Lung microvascular endothelial cell (primary cell): ENCODE measurements at places on chromosomes 2 and 18.
A peak's percentile ranks its signal among the peaks of the same experiment; 100 is the strongest.

- no peak for DNase-seq
These were observed 108.4 kb downstream of the MRO start for GRCh38 chr18:50711386-50711785.

DNA sequence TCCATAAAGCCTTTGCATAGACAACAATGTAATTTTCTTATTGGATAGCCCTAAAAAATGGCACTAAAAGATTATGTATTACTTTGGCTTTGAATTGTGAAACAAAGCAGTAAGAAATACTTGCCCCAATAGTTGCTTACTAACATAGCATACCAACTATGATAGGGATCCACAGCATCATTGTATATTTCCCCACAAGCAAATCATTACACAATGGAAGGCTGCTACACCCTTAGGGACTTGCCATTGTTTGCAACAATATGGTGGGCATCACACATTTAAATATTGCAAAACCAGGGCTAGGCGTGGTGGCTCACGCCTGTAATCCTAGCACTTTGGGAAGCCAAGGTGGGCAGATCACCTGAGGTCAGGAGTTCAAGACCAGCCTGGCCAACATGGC, 74.4 kb downstream of the CACNB4 start:
- no peak for DNase-seq

DNA sequence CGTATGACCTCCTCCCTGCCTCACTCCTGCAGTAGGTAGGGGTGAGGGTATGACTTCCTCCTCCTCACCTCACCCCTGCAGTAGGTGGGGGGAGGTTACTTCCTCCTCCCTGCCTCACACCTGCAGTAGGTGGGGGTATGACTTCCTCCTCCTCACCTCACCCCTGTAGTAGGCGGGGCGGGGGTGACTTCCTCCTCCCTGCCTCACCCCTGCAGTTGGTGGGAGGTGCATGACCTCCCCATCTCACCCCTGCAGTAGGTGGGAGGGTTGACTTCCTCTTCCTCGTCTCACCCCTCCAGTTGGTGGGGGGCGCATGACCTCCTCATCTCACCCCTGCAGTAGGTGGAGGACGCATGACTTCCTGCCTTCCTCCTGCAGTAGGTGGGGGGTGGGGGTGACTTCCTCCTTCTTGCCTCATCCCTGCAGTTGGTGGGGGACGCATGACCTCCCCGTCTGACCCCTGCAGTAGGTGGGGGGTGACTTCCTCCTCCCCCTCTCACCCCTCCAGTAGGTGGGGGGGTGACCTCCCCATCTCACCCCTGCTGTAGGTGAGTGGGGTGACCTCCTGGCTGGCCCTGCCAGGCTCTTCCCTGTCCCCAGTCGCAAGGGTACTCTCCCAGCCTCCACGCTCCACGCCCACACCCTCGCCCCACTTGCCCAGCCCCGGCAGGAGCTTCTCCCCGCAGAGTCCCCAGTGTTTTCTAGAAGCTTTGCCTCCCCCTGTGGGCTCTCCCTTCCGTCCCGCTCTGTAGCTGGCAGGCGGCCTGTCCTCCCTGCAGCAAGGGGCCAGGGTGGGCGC, 39.3 kb downstream of the TSHZ1 start:
- DNase-seq: no peak

DNA sequence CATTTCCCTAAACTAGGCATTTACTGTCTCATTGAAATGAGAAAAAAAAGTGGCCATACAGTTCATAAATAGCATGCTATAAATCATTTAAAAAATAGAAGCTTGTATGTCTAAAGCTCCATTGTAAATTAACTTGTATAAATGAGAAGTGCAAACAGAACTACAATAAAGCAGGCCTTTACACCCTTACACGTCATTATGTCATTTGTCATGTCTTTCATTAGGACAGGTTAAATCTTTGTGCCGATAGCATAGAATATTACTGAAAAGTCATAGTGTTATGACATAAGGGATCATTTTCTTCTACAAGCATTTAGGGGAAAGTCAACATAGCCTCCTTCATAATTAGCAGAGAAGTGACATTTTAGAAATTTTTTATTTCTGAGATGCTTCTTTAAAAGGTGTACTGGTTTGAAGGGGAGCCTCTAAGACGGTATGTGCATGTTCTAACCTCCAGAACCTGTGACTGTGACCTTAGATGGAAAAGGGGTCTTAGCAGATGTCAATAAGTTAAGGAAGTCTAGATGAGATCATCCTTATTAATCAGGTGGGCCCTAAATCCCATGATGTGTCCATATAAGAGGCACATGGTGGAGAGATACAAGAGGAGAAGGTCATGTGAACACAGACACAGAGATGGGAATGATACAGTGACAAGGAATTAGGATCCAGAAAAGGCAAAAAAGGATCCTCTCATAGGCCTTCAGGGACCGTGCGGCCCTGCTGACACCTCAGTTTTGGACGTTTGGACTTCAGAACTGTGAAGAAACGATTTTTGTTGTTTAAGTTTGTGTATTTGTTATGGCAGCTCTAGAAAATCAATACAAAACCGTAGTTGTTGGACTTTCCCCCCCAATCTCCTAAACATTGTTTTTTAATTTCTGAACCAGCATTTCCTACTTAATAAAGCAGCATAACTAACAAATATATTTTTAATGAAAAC, 863.7 kb downstream of the MBD2 start:
- no peak for DNase-seq

DNA sequence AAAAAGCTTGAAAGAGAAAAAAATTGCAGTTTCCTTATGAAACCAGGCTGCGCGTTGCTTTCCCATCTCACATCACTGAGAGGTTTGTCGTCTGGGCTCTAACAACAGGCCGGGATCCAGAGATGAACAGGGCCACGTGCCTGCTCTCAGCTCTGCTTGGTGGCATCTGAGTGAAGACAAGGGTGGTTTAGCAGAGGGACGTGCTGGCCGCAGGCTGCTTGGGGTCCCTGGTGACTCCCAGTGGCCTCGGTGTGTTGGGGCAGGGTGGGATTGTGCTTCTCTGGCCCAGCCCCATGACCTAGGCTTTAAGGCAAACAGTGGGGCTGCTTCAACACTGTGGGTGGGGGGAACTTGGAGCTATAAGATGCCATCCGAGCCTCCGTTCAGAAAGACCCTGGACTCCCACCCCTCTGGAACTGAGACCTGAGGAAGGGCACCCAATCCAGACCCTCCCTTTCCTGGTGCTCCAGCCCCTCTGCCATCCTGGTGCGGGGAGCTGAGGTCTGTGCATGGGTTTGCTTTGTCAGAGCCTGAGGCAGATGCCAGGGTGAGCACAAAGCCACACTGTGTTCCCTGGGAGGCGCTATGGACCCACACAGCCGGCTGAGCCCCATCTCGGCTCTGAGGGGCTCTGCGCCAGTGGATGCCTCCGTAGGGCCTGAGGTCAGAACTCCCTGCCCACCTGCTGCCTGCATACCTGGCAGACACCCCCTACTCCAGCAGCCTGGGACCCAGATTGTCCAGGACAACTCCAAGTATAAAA, 18.4 kb upstream of the HPCAL1 start:
- DNase-seq: no peak

DNA sequence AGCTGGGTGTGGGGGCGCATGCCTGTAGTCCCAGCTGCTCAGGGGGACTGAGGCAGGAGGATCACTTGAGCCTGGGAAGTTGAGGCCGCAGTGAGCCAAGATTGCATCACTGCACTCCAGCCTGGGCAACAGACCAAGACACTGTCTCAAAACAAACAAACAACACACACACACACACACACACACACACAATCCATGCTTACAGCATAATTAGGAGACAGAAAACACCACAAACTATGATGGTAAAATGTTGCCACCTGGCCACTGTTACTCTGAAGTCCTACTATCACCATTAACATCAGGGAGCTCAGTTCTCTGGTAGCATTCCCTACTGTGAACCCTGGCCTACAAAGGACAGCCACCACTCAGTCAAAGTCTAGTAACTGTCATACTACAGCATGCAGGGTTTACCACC, 18.3 kb downstream of the DNPEP start:
- no peak for DNase-seq

DNA sequence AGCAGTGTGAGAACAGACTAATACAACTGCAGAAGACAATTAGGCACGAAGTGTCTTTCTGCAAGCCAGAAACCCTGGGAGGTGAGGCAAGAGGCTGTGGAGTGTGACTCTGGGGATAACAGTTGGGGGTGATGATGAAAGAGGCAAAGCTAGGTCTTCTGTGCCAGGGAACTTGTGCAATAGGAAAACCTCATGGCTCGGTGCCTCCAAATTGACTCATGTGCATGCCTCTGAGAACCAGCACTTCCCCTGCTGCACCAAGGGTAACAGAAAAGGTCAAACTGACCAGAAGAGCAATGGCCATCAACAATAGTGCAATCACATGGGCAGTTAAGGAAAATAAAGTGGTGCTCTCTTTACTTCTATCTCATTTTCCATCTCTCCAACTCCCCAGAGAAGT, 136.4 kb downstream of the SCG2 start:
- DNase-seq: peak; percentile 98

GRCh38 chr18:75304678-75305557, 94.3 kb downstream of the TSHZ1 start:
- no peak for DNase-seq
